Cardiac muscle cell (in vitro differentiated cells and primary cell): ENCODE measurements at places on chromosomes 2 and 18. TPM values are rescaled to one million over a fixed set of nuclear protein-coding genes. Genes with fewer than 3 reads are reported as not detected.

DNA sequence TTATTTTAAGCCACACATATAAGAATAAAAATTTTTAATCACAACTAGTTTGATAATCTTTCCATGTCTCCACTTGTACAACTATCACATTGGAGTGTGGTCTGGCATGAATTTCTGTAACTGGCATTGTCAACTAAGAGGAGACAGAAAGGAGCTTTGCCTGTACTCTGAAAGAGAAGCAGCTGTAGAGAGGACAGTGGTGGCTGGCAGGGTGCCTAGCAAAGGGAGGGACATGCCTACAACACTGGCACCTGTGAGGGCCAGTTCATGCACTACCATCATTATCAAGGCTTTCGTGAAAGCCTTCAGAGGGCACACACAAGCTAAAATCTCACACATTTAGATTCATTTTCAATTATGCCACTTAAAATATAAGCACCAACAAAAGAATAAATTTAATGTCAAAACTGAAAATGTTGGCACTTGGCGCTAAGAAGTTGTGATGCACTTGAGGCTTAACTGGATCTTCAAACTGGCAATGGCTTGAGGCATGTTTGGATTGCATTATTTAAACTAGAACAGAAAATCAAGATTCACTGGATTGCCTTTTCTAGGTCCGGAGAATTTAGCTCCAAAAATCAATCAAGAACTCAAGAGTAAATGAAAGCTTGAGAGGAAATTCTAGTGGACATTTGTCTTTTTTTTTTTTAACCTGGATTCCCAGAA, 238.6 kb downstream of the ZNF385B start:
- no peak overlapping the region for H3K27ac ChIP-seq
- H3K36me3 ChIP-seq = no peaks in the 10 kb centered on the region
- DNase-seq = no peak
- H3K27me3 ChIP-seq = no peaks in the 10 kb centered on the region
- H3K4me3 ChIP-seq = no peak overlapping the region
- peaks cover 7% of the 10 kb centered on the region for H3K4me1 ChIP-seq

DNA sequence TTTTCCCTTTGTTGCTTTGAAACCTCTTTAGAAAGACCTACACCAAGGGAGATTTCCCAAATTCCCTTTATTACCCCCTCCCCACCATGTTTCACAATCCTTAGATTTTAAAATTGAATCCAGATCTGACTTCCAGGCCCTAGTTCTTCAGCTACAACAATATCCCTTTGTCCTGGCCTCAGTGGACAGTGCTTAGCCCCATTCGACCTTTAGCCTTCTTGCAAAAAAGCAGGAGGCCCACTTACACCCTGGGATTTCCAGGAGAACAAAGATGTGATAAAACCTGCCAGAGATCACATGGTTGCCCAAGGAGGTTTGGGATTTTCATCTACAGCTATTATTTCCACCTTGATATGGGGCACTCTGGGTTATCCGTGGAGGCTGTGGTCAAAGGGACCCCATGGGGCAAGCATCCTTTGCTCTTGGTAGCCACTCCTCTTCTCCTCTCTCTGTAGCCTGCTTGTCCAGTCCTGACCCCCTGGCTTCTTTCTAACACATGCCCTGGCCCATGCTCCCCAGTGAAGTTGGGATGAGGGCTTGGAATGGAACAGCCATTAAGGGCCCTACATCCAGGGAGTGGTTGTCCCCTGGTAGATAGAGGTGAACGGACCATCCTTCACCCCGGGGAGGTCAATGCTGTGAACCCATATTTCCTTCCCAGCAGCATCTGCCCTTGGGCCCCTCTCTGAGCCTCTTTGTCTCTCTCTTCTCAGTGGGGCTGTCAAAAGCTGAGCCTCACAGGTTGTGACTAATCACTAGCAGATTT, 267.4 kb downstream of the DYSF start:
- H3K27me3 ChIP-seq = no peaks in the 10 kb centered on the region
- H3K36me3 ChIP-seq = no peaks in the 10 kb centered on the region
- peaks cover 41% of the 10 kb centered on the region for H3K4me1 ChIP-seq
- H3K27ac ChIP-seq = no peak overlapping the region
- H3K4me3 ChIP-seq = no peak overlapping the region
- DNase-seq = no peak

- H3K4me1 ChIP-seq = no peaks in the 10 kb centered on the region
- H3K27ac ChIP-seq = no peak overlapping the region
- DNase-seq = no peak
- H3K36me3 ChIP-seq = no peaks in the 10 kb centered on the region
Observed at GRCh38 chr2:106562268-106563186, 75.4 kb downstream of the CD8B2 start.

- no peaks in the 10 kb centered on the region for H3K36me3 ChIP-seq
- no peak overlapping the region for H3K4me3 ChIP-seq
- H3K4me1 ChIP-seq = peaks cover 48% of the 10 kb centered on the region
- H3K27me3 ChIP-seq = no peaks in the 10 kb centered on the region
- H3K27ac ChIP-seq = peak overlapping the region; percentile 89
Observed at GRCh38 chr2:168469281-168469988, 13.4 kb downstream of the CERS6 start.

DNA sequence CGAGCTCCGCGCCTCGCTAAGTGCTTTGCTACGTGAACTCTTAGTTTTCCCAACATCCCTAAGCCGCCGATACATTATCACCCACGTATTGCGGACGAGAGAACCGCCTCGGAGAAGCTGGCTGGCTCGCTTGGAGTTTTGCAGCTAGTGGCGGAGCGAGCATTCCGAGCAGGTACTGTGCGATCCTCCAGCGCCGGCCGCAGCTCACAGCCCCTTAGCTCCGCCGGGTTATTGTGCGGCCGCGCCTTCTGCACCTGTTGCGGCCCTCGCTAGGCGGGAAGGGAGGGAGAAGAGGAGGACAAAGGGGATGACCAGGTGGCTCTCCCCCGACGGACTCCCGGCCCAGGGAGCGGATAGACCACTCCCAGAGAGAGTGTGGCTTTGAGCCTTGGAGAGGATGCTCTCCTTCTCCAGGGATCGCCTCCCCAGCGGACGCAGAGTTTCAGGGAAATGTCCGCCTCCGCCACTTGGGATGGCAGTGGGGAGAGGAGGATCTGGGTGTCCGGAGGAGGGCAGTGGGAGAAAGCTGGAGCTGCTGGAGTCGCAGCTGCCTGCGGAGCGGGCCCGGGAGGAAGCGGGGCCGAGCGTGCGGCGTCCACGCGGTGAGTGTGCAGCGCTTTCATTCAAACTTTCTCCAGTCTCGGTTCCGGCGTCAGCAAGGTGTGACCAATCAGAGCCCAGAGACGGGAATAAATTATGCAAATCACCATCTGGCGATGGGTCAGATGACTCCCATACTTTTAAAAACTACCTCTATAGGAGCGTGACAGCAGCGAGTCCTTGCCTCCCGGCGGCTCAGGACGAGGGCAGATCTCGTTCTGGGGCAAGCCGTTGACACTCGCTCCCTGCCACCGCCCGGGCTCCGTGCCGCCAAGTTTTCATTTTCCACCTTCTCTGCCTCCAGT, at the start of gene LIPG:
TSS of gene LIPG (plus strand) at position 769 of the 905 bp plus-strand sequence. CDS start 252 bp downstream, outside the sequence.
- H3K36me3 ChIP-seq = no peaks in the 10 kb centered on the region
- DNase-seq = peak; percentile 90
- H3K4me1 ChIP-seq = peaks cover 12% of the 10 kb centered on the region
- peaks cover 18% of the 10 kb centered on the region for H3K27me3 ChIP-seq

GRCh38 chr2:71932037-71932779, 215.5 kb downstream of the CYP26B1 start:
- no peak overlapping the region for H3K27ac ChIP-seq
- H3K36me3 ChIP-seq = no peaks in the 10 kb centered on the region
- no peak overlapping the region for H3K4me3 ChIP-seq
- no peaks in the 10 kb centered on the region for H3K4me1 ChIP-seq
- H3K27me3 ChIP-seq = no peaks in the 10 kb centered on the region
- no peak for DNase-seq

GRCh38 chr2:179655627-179656026, 205.8 kb downstream of the ZNF385B start:
- H3K27ac ChIP-seq = no peak overlapping the region
- no peaks in the 10 kb centered on the region for H3K36me3 ChIP-seq

GRCh38 chr2:168998609-168999211, 32.4 kb downstream of the ABCB11 start:
- DNase-seq = no peak
- H3K4me1 ChIP-seq = peaks cover 56% of the 10 kb centered on the region
- no peak overlapping the region for H3K4me3 ChIP-seq

DNA sequence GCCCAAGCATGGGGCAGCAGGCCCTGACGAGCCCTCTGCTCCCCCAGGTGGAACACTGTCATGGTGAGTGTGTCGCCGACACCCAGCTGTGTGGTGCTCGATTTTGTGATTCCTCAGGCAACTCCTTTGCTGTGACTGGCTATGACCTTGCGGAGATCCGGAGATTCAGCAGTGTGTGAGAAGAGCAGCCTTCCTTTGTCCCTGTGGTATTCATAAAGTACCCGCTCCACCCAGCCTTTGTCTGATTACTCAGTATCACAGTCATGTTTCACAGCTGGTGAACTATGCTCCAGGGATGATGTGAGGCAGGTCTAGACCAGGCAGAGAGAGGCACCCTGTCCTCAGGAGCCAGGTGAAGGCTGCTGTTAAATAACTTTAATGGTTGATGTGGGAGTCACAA, 4.0 kb downstream of the WDR54 start:
- no peak for DNase-seq
- no peaks in the 10 kb centered on the region for H3K27me3 ChIP-seq
- peaks cover 27% of the 10 kb centered on the region for H3K36me3 ChIP-seq
- peak overlapping the region; percentile 72 for H3K27ac ChIP-seq
- no peak overlapping the region for H3K4me3 ChIP-seq

- H3K4me1 ChIP-seq = no peaks in the 10 kb centered on the region
- DNase-seq = no peak
- H3K27me3 ChIP-seq = no peaks in the 10 kb centered on the region
Observed at GRCh38 chr18:34872066-34872465, 162.0 kb downstream of the DTNA start.

DNA sequence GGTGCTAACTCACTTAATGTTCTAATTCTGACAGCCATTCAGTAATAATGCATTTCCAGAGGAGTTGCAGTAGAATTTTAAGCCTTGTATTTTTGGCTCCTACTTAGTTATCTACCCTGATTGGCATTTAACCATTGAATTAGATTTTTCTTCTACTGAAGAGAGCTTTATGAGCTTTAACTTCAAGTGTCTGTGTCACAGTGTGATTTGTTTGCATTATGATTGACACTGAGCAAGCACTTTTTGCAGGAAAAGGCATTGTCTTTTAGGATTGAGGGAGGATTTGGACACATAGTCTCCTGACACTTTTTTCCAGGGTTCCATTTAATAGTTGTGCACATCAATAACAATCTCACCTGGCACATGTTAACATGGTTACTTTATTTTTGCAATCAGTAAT, 26.7 kb downstream of the LYPD6 start:
- no peak for DNase-seq
- H3K27ac ChIP-seq = peak overlapping the region; percentile 25
- no peak overlapping the region for H3K4me3 ChIP-seq
- H3K36me3 ChIP-seq = no peaks in the 10 kb centered on the region
- H3K27me3 ChIP-seq = no peaks in the 10 kb centered on the region

- H3K4me1 ChIP-seq = no peaks in the 10 kb centered on the region
- H3K27ac ChIP-seq = no peak overlapping the region
- H3K27me3 ChIP-seq = no peaks in the 10 kb centered on the region
Observed at GRCh38 chr2:131584380-131584779, 56.7 kb downstream of the CCDC74A start.

DNA sequence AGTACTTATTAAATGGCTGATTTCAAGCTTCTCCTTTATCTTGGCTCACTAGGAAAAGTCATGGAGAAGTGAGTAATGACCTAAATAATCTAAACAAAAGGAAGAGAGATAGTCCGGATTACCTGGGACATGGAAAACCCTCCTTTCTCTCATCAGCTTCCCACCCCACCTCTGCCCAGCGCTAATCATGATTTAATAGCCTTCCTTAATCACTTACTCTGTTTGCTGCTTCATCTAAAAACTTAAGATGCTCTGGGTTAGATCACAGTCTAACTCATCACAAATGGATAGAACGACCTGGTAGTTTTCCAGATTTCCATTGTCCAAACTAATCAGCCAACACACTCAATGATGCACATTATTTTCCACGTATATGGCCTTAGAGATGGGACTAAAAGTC, 87.8 kb upstream of the THOC1 start:
- no peaks in the 10 kb centered on the region for H3K27me3 ChIP-seq
- DNase-seq = no peak
- H3K36me3 ChIP-seq = no peaks in the 10 kb centered on the region
- H3K4me1 ChIP-seq = no peaks in the 10 kb centered on the region

- peaks cover 29% of the 10 kb centered on the region for H3K4me1 ChIP-seq
- H3K27me3 ChIP-seq = no peaks in the 10 kb centered on the region
- H3K27ac ChIP-seq = peak overlapping the region; percentile 56
- no peak overlapping the region for H3K4me3 ChIP-seq
Observed at GRCh38 chr2:43255296-43255910, 29.0 kb upstream of the ZFP36L2 start.

- H3K36me3 ChIP-seq = no peaks in the 10 kb centered on the region
- DNase-seq = no peak
- H3K27me3 ChIP-seq = peaks cover under 1% of the 10 kb centered on the region
- H3K4me1 ChIP-seq = no peaks in the 10 kb centered on the region
- no peak overlapping the region for H3K27ac ChIP-seq
- H3K4me3 ChIP-seq = no peak overlapping the region
Observed at GRCh38 chr18:25052511-25052921, 299.4 kb downstream of the ZNF521 start.

DNA sequence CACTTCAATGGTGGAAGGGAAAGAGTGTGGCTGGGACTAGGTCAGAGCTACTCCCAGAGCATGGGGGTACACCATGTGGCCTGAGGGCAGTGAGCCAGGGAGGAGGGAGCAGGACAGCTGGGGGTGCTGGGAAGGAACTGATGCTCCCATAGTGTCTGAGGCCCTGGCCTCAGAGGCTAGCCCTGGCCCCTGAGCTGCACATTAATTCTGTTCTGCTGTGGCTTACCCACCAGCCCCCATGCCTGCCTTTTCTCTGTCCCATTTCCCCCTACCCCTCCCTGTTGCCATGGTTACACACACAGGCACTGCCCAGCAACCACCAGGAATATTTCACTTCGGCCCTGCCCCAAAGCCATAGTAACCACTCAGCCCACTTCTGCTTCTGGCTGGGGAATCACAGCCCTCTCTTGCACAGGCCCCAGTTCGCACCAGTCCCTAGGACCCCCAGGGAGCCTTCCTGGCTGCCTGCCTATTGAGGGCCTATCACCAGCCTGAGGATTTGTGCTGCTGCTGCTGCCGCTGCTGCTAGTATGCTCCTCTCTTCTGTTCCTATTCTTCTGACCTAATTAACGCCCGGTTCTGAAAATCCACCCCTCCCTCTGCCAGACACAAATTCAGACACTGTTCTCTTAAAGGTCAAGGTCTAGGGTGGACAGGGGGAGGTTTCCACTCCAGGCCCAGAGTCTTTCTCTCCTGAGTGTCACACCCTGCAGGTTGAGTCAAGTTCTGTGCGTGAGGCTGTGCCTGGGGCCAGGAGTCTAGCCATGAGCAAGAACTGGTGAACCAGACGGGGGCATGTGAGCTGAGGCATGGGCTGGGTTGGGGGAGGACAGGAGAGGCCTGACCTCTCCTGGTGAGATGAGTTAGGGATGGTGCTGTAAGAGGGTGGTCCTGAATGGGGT, 87.1 kb upstream of the MCFD2 start:
- H3K4me3 ChIP-seq = no peak overlapping the region
- DNase-seq = peak; percentile 43
- no peaks in the 10 kb centered on the region for H3K36me3 ChIP-seq
- no peaks in the 10 kb centered on the region for H3K27me3 ChIP-seq
- H3K4me1 ChIP-seq = peaks cover 39% of the 10 kb centered on the region

- H3K27ac ChIP-seq = no peak overlapping the region
Observed at GRCh38 chr2:34004936-34005335, 405.8 kb upstream of the FAM98A start.

The RAMP1 gene
- total RNA-seq = 3.1 and 5.6 TPM in 2 replicates

The ANKRD53 gene
- total RNA-seq = 0.92 and 1.3 TPM in 2 replicates

The LOXHD1 gene
- total RNA-seq = 0.21 TPM in 1 of 2 replicates, not detected in the other

The CRACDL gene
- 0.04 and 0.06 TPM in 2 replicates for total RNA-seq

The GKN1 gene
- not detected in 2 replicates for total RNA-seq

The PMAIP1 gene
- total RNA-seq = 0.81 and 1.1 TPM in 2 replicates

The C18orf32 gene
- 22.5 and 40.0 TPM in 2 replicates for total RNA-seq

The CTNNA2 gene
- 15.5 and 17.4 TPM in 2 replicates for total RNA-seq

The MYL12A gene
- total RNA-seq = 152 and 195 TPM in 2 replicates

The CAPN14 gene
- 0.21 and 0.39 TPM in 2 replicates for total RNA-seq

The LIMS4 gene
- total RNA-seq = 2.1 and 2.3 TPM in 2 replicates

The CNGA3 gene
- 0.04 TPM in 1 of 2 replicates, not detected in the other for total RNA-seq
